ENCODE measurements at places on chromosomes 11 and 22.

- DNase-seq: no peak
Measured at GRCh38 chr22:27183474-27183873, 526.1 kb downstream of the MIAT start.

GRCh38 chr22:33020721-33021120 lies 37.5 kb downstream of the SYN3 start:
- DNase-seq: no peak

GRCh38 chr11:43943931-43944751 lies 1.7 kb downstream of the C11orf96 start:
- DNase-seq: no peak

GRCh38 chr11:10628508-10629236 lies 60.2 kb upstream of the LYVE1 start:
- no peak for DNase-seq

- DNase-seq: no peak
Measured at GRCh38 chr11:66659763-66660162, 17.9 kb downstream of the RBM4B start.

- DNase-seq: no peak
Measured at GRCh38 chr22:30196141-30196879, 50.2 kb downstream of the LIF start.

DNA sequence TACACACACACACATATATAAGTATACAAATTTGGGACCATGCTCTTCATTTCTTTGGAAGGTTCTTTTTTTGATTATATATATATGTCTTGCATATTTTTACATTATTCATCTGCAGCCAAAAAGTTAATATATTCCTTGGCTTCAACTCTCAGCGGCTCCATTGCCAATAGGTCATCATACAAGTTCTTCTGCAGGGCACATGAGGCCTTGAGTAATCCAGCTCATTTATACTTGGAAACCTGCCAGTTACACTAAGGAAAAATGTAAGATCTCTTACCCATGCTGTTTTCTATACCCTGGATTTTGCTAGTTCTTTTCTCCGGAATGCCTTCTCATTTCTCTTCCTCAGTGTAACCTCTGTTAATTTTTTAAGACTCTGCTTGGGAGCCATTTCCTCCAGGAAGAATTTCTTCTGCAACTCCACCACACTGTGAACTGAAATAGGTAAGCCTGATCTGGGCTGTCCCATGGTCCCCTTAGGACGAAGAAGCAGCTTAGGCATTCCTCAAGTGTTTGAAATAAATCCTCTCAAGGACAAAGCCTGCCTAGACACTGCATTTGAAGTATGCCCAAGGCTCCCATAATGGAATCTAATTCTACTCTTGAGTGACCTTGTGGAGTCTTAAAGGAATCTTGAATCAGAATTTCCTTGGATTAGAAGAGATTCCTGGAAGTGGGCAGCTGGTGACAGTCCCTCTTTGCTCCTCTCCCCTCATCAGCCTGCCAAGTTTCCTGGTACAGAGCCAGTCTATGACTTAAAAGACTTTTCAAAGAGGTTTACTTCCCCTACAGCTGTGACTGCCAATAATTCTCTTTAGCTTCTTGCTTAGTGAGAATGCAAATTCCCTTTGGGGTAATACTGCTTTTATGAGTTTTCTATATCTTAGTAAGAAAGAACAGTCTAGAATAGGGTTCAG lies 182.8 kb downstream of the C11orf87 start:
- no peak for DNase-seq

GRCh38 chr11:34299284-34299972 lies 58.4 kb downstream of the ABTB2 start:
- no peak for DNase-seq

DNA sequence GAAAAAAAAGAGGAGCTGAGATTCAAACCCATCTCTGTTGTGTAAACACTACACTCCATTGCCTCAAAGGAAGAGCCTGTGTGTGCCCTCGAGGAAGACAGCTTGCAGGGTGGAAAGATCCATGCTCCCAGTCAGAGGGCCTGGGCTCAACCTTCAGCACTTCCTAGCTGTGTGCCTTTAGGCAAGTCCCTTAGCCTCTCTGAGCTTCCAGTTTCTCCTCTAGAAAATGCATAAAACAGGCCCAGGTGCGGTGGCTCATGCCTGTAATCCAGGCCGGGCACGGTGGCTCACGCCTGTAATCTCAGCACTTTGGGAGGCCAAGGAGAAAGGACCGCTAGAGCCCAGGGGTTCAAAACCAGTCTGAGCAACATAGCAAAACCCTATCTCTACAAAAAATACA lies 4.6 kb upstream of the ARFGAP2 start:
- DNase-seq: no peak

DNA sequence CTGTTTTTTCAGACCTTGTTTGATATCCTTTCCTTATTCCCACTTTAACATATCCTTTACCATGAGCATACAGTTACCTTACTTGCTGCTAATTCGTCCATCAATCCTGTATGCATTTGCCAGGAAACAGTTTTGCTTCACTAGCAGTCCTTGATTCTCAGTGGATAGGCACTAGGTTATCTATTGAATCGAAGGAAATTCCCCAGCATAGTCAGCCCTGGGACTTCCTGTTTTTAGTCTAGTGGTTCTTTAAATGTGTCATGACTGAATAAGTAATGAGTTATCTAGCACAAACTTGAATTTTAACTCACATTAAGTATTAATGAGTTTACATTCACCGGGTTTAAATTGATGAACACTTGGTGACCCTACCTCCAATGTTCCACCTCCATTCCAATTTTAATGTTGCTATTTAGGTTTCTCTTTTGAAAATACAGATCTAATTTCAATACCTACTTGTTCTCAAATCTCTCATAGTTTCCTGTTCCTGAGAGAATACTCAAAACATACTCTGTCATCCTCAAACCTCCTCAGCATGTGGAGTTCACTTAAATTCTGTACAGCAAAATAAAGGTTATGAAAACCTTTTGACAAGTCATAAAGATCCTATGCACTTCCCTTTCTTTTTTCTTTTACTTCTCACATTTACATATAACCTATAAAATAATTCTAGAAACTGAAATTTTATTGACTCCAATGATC lies 1375.1 kb upstream of the TENM4 start:
- DNase-seq: no peak

GRCh38 chr11:77418155-77418970 lies 55.5 kb downstream of the PAK1 start:
- no peak for DNase-seq

- DNase-seq: no peak
Measured at GRCh38 chr11:39683288-39683950, 1776.0 kb downstream of the LRRC4C start.

DNA sequence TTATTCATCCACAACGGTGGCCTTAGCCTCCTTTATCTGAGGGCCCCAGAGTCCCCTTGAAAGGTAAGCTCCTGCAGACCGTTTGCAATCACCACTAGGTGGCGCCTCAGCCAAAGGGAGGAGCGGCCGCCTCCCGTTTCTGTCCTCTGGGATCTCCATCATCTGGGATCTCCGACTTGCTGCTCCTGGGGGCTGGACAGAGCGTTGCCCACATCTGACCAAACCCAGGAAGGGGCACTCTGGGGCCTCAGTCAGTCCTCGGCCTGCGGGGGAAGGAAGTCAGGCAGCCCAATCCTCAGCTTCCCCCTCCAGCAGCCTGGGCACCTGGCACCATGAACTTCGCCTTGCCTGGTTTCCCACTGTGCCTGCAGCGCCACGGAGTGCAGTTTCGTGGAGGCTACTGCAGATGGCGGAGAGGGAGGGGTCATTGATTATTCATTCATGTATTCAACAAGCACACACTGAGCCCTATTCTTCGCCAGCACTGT lies 23.5 kb downstream of the TP53I11 start:
- DNase-seq: peak; percentile 21

- DNase-seq: no peak
Measured at GRCh38 chr11:117195258-117195657, 3.9 kb upstream of the TAGLN start.

DNA sequence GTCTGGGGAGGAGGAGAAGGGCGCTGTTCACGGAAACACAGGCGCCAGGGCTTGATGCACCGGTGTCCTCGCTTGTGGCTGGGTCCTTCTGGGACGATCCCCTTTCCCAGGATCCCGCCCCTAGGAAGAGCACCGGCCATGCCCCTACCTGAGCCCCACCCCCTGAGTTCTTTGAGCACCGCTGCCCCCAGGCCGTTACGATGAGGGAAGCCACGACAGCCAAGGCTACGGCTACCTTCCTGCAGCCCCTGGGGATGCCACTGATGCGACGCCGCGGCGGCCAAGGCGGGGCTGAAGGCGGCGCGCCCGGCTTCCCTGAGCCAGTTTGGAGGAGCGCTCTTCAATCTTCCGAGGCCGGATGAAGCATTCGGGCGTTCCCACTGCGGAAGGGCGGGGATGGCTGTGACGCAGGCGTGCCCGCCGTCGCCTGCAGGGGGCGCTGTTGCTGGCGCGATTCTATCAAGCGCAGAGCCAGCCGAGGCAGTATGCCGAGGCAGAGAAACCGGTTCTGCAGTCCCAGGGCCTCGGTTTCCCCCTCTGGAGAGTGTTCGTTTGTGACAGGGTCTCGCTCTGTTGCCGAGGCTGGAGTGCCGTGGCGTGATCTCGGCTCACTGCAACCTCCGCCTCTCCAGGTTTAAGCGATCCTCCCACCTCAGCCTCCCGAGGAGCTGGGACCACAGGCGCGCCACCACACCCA lies 9.7 kb upstream of the NEFH start:
- DNase-seq: no peak
